Hematopoietic multipotent progenitor cell treated with erythropoietin and hydrocortisone succinate and interleukin-3 and kit ligand, for 17 days (in vitro differentiated cells): ENCODE measurements at places on chromosomes 2 and 18.

GRCh38 chr2:229376866-229377265 is 105.8 kb upstream of the PID1 start:
- no peak for DNase-seq

DNA sequence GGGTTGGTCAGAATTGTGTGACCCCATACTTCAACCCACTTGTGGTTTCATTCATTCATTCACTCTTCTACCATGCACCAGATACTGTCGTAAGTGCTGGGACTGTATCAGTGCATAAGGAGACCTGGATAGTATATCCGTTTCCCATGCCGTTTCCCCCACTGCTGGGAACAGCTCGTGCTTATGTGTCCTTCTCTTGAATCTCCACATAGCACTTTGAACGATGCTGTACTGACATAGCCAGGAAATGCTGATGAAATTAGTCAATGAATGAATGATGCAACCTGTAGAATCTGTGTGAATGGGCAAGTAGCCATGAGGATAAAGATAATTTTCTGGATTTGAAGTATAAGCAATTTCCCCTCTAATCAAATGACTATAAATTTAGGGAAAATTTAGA is 276.1 kb downstream of the BCL2 start:
- no peak for DNase-seq

DNA sequence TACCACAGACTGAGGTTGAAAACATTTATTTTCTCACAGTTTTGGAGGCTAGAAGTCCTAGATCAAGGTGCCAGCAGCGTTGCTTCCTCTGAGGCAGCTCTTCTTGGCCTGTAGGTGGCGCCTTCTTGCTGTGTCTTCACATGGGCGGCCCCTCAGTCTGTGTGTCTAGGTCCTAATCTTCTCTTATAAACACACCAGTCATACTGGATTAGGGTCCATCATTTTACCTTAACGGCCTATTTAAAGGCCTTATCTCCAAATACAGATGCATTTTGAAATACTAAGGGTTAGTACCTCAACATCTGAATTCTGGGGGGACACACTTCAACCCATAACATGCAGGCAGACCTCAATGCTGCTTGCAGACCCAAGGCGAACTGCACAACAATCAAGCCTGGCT is 4.4 kb upstream of the RMC1 start:
- peak; percentile 91 for DNase-seq

DNA sequence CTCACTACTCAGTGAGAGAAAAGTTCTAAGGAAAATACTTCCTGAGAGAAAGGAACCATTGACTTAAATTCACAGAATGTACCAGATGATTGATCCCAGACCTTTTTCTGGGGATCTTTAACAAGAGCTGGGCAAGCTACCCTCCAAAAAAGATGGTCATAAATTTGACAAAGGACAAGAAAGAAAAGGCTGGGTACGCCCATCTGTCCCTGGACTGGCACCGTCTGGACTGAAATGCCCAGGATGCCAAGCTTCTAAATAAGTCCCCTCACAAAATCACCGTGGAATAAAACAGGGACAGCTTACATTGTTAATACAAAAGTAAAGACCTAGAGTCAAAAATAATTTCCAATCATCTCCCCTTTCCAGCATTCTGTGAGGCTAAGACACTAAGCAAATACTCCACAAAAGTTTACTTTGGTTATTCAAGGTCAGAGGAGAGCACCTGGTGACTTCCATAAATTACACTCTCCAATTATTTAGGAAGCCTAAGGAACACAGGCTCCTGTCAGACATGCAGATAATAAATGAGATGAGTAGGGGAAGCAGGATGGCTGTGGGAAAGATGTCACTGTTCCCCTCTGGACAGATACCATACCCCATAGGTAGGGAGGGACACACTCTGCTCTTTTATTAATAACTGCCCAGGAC is 69.9 kb downstream of the UXS1 start:
- DNase-seq: no peak

- DNase-seq: no peak
These were observed 484.7 kb upstream of the NRP2 start for GRCh38 chr2:205197468-205198139.

DNA sequence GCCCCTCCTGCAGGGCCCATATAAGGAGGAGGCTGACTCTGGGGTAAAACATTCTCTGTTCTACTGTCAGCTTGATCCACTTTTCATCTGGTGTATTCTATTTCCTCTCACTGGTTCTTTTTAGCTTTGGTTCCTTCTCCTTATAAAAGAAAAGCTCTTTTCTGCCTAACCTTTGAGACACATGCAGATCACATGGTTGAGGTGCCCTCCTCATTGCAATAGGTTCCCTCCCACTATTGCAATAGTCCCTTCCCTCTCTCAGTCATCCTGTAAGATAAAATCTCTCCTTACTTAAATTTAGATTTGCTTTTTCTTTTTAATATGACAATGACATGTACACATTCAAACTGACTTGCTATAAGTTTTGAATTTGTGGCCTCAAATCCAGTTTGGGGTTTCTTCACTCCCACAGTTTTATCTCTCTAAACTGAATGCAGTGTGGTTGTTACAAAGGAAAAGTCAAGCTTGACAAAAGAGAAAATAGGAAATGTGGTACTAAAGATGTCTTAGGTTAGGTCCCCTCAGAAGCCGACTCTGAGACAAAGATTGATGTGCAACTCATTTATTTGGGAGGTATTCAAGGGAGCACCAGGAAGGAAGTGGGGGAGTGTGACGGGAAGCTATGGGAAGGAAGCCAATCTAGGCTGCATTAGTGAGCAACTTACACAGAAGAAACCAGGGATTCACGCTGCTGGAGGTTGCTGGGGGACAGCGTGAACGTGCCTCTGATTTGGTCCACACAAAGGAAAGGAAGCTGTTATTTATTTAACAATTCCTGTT is 127.6 kb upstream of the LINC00305 start:
- no peak for DNase-seq
